Caco-2 (cell line): ENCODE measurements at places on chromosomes 6 and 20.

DNA sequence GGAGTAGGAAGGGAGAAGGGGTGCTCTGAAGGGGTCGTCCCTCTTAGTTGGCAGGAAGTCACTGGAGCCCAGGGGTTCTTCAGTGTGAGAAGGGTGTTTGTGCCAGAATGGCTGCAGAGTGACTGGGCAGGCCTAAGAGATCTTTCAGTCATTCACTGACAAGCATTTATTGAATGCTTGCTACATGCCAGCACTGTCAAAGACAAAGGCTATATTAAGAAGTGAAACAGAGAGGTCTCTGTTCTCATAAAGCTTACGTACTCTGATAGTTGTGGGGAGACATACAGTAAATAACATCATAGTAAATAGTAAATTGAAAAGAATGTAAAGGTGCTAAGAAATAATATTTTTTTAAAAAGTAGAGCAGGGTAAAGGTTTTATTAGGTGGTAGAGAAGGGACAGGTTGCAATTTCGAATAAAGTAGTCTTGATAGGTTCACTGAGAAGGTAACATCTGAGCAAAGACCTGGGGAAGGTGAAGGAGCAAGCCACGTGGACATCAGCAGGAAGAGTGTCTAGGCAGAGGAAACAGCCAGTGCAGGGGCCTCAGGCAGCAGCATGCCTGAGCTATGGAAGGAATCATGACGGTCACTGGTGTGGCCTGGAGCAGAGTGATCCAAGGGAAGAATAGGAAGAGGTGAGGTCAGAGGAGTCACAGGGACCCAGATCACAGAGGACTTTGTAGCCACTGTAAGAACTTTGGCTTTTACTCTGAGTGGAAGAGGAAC lies 36.3 kb upstream of the RNF8 start:
- H3K4me1 ChIP-seq: no peaks in the 10 kb centered on the region
- H3K4me3 ChIP-seq: no peak overlapping the region
- no peak overlapping the region for H3K27ac ChIP-seq
- H3K27me3 ChIP-seq: no peaks in the 10 kb centered on the region
- H3K36me3 ChIP-seq: no peaks in the 10 kb centered on the region; the same call in none of the 2 replicates

DNA sequence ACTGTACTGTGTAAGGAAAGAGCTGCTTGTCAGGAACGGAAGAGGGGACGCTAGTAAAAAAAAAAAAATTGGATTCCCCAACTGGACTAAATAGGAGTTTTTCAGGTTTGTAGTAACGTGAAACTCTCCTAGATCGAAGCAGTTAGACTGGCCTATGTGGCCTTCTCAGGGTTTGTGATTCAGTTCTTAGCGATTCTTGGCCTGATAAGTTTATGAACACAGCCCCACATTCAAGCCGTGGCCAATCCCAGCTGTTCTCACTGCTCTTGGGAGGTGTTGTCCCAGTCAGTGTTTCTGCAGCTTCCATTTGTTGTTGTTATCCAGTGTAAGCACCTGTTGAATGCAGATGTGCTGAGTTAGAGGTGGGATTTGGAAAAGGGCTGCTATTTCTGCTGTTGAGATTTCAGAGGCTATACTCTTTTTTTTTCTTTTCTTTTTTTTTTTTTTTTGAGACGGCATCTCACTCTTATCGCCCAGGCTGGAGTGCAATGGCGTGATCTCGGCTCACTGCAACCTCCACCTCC lies 29.7 kb downstream of the TAF8 start:
- peaks cover 3% of the 10 kb centered on the region for H3K36me3 ChIP-seq
- no peaks in the 10 kb centered on the region for H3K27me3 ChIP-seq
- no peak for DNase-seq
- H3K27ac ChIP-seq: no peak overlapping the region
- no peak overlapping the region for H3K4me3 ChIP-seq

DNA sequence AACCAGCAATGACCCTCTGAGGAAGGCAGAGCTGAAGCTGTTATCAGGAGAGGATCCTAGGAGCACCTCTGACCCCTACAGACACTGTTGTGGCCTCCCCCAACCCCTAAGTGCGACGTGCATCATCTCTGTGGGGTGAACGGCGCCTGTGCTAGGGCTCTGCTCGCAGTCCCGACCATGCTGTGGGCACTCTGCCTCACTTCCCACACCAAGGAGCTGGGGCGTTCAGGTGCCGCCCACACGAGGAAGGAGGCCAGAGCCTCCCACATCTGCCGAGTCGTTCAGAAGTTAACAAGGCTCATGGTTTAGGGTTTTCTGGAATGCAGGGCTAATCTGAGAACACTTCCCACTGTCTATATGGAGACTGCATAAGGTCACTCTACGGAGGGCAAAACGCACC lies 62.1 kb downstream of the GINS1 start:
- H3K36me3 ChIP-seq: no peaks in the 10 kb centered on the region
- H3K4me1 ChIP-seq: peaks cover 4% of the 10 kb centered on the region; the same call in 1 of the 2 replicates
- H3K4me3 ChIP-seq: no peak overlapping the region

GRCh38 chr20:61422636-61423425 lies 170.8 kb downstream of the CDH4 start:
- no peaks in the 10 kb centered on the region; the same call in 1 of the 2 replicates for H3K27me3 ChIP-seq
- H3K27ac ChIP-seq: no peak overlapping the region
- DNase-seq: peak; percentile 28

GRCh38 chr6:52132292-52132691 lies 44.9 kb upstream of the PKHD1 start:
- no peaks in the 10 kb centered on the region for H3K36me3 ChIP-seq
- DNase-seq: no peak
- no peak overlapping the region for H3K27ac ChIP-seq
- H3K4me3 ChIP-seq: no peak overlapping the region
- no peaks in the 10 kb centered on the region for H3K4me1 ChIP-seq
- H3K27me3 ChIP-seq: no peaks in the 10 kb centered on the region
